Activated CD4-positive, alpha-beta T cell treated with anti-CD3 and anti-CD28 coated beads for 36 hours (primary cell): ENCODE measurements at places on chromosomes 3 and 15. TPM values are rescaled to one million over a fixed set of nuclear protein-coding genes. Genes with fewer than 3 reads are reported as not detected.

DNA sequence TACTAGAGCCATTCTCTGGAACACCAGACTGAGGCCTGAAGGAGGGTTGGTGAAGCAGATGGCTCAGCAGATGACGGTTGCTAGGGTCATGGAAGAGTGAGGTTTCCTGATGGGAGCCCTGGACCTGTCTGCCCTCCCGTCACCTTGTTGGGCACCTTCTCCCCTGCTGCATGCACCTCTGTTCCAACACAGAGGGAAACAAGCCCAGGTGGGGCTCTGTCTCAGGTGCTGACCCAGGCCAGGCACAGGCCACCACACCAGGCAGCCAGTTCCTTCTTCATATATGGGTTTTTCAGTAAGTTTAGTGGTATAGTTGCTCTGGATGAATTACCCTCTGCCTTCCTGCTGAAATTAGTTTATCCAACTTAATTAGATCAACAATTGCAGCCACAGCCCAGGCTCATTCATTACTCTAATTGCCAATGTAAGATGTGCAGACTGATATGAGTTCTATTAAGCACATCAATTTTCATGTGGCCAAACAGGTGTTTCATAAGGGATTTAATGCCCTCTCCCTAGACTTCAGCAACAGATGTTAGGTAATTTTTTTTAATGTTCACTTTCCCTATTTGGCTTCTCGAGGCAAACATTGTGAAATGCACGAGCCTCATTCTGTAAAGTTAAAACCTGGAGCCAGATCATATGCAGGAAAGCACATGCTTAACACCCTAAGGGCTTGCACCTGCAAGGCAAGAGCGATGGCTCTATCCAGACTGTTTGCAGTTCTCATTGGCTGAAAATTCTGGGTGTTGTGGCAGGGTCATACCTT, 174.8 kb downstream of the CHDH start:
- DNase-seq: no peak
- no peak overlapping the region for H3K27ac ChIP-seq
- H3K4me3 ChIP-seq: no peak overlapping the region
- peaks cover 9% of the 10 kb centered on the region for H3K27me3 ChIP-seq
- H3K36me3 ChIP-seq: no peaks in the 10 kb centered on the region

- peaks cover 1% of the 10 kb centered on the region for H3K36me3 ChIP-seq
- no peak for DNase-seq
- no peaks in the 10 kb centered on the region for H3K27me3 ChIP-seq
- peaks cover 3% of the 10 kb centered on the region for H3K4me1 ChIP-seq
Observed at GRCh38 chr15:100172356-100173024, 169.3 kb downstream of the ADAMTS17 start.

The CEP19 gene
- total RNA-seq: 4.7 TPM

- peaks cover 14% of the 10 kb centered on the region for H3K27me3 ChIP-seq
- no peaks in the 10 kb centered on the region for H3K36me3 ChIP-seq
- H3K27ac ChIP-seq: no peak overlapping the region
- no peak for DNase-seq
Observed at GRCh38 chr3:160213191-160213590, 12.0 kb upstream of the C3orf80 start.

The PLAAT1 gene
- not detected for total RNA-seq

GRCh38 chr3:148367756-148368155, 329.9 kb upstream of the AGTR1 start:
- no peaks in the 10 kb centered on the region for H3K4me1 ChIP-seq
- no peak overlapping the region for H3K4me3 ChIP-seq
- H3K27me3 ChIP-seq: no peaks in the 10 kb centered on the region
- DNase-seq: no peak

DNA sequence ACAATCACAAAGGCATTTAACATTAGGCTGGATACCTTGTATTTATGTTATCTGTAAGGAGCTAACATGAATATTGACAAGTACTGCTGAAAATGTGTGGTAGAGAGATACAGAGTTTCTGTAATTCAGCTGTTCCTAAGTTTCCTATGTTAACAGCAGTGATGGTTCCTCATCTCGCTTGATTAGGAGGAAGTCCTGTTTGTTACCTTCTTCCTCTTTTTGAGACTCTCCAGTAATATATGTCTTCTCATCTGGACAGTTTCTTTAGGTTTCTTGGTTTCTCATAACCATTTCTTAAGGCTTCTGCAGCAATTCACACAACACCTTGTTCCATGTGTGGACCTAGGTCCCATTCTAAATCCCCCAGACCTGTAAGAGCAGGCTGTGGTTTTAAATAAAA, 11.4 kb upstream of the PEX5L start:
- H3K4me3 ChIP-seq: no peak overlapping the region
- DNase-seq: no peak
- no peak overlapping the region for H3K27ac ChIP-seq
- no peaks in the 10 kb centered on the region for H3K36me3 ChIP-seq
- no peaks in the 10 kb centered on the region for H3K4me1 ChIP-seq
